Hematopoietic multipotent progenitor cell treated with erythropoietin and hydrocortisone succinate and interleukin-3 and kit ligand, for 15 days (in vitro differentiated cells): ENCODE measurements at places on chromosomes 6 and 20.
A peak's percentile ranks its signal among the peaks of the same experiment; 100 is the strongest.

- peak; percentile 58 for DNase-seq
Observed at GRCh38 chr6:33633462-33634158, 12.5 kb downstream of the ITPR3 start.

DNA sequence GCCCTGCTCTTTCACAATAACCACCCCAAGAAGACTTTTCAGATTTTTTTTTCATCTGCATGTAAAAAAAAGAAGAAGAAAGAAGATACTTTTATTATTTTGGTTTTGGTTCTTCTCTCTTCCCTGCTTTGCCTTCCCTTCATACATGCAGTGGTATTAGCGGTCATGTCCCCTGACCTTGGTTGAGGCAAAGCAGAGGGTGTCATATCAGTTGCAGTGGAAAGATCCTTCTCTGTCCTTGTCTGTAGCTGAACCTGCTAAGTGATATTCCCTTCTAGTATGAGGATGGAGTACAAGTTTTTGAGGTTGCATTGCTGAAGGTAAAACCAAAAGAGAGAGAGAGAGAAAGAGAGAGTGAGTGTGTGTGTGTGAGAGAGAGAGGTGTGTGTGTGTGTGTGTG, 345.7 kb downstream of the UTRN start:
- DNase-seq, result no peak

GRCh38 chr6:43788301-43788700, 18.3 kb downstream of the VEGFA start:
- DNase-seq, result no peak

- no peak for DNase-seq
Observed at GRCh38 chr20:31948008-31948407, 3.8 kb downstream of the PDRG1 start.

GRCh38 chr6:8881663-8882062, 446.3 kb upstream of the SLC35B3 start:
- DNase-seq, result no peak

DNA sequence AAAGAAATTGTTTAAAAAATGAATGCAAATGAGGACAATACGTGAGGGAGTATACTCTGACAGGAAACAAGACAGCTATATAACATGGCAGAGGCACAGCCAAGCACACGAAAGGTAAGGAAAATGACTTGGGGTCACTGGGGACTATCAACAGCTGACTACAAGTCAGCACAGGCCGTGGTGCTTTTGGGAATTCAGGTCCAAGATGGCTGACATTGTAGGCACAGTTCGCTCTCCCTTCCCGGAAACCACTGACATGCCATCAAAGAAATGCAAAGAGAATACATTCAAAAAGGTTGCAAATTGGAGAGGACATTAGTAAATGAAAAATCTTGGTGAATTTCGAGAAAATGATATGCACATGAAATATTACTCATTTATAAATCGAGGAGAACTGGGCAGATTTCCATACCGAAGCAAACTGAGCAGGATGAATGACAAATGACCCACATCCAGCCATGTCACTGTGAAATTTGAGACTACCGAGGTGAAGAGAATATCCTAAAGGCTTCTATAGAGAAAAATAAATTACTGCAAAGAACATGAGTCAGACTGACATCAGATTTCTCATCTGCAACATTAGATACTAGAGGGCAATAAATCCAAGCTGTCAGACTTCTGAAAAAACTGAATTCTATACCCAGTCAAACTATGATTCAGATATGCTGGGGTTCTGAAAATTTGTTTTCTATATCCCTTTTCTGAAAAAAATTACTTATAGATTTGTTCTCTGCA, 391.1 kb downstream of the BTBD9 start:
- no peak for DNase-seq

GRCh38 chr6:155315516-155315871, 1.2 kb upstream of the TFB1M start:
- DNase-seq, result no peak
